IPS-NIHi11 (cell line): ENCODE measurements at places on chromosomes 11 and 22.

DNA sequence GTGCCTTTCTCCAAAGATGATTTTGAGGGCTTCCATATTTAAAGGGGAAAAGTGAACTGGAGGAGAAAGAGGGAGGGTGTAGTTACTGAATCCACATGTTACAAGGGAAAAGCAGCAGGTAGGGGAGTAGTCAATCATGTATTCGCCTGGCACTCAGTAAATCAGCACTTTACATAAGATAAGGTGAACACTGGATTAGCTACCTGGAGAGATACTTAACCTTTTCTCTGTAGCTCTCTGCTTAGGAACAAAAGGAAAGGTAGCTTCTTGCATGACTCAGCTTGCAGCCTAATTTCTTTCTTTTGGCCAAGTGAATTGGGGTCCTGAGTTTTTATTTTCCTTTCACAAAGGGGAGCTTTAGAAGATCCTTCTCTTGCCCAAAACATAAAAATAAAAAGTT lies 43.3 kb upstream of the PHF21B start:
- no peak for DNase-seq

- no peak for DNase-seq
Measured at GRCh38 chr11:104053743-104054478, 17.5 kb downstream of the DDI1 start.

GRCh38 chr11:16925561-16926065 lies 88.6 kb downstream of the PLEKHA7 start:
- DNase-seq, result peak; percentile 82

DNA sequence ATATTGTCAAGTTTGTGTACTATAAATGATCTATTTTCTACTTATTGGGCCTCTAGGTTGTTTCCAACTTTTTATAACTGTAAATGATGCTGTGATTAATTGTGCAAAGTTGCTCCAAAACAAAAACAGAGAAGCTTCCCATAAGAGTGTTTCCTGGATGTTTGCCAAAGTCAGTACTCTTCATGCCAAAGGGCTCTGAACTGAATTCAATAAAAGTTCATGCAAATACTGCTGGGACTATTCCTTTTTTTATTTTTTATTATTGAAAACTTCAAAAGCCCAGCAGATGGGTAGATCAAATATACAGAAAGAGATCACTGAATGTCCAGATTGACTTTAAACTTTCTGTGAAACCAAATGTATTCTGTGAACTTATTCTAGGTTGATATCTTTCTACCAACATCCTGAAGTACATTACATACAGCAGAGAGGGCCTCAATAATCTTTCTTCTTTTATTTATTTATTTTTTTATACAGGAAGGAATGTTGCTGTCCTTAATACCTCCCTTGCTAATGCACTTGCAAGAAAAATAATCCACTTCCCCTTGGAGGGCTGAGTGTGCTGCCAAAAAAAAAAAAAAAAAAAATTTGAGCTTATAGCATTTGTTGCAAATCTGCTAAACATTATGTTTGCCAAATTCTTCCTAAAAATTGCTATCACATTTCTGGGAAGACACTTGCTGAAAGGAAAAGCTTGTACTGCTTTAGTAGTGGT lies 53.0 kb downstream of the CTSC start:
- DNase-seq, result no peak

DNA sequence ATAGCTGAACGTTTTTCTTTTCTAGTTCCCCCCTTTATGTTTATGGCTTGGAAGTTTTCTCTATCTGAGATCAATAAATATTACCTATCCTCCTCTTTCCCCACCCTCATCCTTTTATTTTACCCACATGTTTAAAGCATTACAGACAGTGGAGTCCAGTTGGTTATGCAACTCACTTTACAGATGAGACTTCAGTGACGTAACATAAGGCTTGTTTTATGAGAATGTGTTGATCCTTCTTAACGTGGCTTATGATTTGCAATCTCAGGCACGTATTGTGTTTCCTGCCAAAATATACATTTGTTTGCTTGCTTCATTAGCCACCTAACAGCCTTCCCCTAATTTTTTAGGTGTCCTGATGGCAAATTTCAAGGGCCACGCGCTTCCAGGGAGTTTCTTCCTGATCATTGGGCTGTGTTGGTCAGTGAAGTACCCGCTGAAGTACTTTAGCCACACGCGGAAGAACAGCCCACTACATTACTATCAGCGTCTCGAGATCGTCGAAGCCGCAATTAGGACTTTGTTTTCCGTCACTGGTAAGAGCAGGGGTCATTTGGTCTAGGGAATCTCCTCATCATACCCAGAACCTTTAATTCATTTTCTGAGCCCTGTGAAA lies 36.6 kb downstream of the TMEM45B start:
- no peak for DNase-seq

- no peak for DNase-seq
Measured at GRCh38 chr22:48253136-48253535, 1490.7 kb downstream of the TBC1D22A start.
